ENCODE measurements at places on chromosomes 6 and 20.

DNA sequence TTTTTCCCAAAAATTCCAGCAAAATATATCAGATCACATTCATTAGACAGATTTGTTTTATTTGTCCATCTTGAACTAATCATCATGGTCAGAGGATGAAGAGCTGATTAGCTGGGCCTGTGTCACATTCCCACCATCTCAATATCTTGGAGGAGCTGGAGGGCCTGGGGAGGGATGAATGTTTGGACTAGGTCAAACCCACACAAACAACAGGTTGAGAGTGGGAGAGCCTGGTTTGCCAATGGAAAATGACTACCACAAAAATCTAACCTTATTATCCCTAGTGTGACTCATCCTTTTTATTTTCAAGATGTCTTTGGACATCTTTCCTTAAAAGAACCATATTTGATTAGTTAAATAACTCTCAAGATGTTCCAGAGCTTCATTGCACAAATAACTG, 242.4 kb downstream of the OGFRL1 start:
- DNase-seq: no peak

DNA sequence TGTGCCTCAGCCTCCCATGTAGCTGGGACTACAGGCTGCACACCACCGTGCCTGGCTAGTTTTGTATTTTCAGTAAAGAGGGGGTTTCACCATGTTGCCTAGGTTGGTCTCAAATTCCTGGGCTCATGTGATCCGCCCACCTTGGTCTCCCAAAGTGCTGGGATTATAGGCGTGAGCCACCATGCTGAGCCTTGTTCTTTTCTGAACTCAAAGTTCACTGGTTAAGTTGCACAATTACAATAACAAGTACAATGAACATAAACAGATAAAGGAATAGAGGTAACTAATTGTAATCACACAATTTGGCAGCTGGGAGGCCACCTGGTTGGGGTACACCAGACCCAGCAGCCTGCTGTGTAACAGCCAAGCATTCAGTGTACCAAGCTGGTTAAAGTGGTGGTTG, 6.7 kb downstream of the NUDT3 start:
- DNase-seq: no peak

DNA sequence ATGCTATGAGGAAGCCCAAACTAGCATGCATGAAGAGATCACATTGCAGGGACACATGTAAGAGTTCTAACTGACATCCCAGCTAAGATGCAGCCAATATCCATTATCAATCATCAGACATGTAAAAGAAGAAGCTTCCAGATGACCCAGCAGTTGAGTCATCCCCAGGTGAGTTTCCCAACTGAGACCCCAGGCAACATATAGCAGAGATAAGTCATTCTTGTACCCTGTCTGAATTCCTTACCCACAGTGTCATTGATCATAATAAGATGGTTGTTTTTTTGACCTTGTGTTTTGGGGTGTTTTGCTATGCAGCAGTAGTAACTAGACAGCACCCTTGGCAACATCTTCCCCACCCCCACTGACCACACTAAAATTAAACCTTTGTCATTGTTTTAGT, 18.9 kb downstream of the SIRPD start:
- DNase-seq: no peak

GRCh38 chr20:51096582-51097267, 73.8 kb upstream of the KCNG1 start:
- DNase-seq: no peak

DNA sequence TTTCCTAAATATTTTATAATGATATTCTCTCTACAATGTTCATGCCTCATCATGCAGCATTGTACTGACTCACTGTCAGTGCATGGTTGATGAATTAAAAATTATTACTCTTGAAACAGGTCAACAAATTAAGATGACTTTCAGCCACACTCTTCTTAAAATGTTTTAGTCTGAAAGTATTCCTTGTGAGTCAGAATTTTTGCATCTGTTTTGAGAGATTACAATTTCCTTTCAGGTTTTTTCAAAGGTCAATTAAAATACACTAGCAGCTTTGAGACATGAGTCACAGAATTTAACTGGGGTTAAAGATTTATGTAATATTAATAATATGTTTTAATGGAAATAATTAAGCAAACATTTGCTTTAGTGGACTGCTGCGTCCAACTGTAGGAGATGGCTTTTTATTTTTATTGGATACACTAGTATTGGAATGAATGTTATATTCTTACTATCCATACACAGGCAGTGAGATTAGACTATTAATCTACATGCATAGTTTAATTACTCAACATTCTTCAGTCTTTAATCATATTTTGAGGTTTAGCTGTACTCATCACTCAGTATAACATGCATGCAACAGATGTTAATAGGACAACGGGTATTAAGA, 9.7 kb downstream of the COL12A1 start:
- no peak for DNase-seq

DNA sequence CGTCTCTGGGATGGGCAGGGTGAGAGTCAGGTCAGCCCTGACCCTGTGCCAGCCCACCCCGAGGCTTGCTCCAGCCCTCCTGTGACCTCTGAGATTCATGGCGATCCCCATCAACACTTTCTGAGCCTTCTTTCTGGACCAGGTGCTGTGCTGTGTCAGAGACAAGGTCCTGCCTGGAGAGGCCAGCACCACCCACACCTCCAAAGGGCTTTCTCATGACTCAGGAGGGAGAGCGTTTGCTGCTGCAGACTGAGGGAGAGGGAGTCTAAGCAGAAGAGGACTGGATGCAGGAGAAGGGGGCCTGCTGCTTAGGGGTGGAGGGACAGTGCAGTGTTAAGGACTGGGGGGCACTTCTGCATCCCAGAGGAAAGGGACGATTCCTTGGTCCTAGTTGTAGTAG, 193.5 kb downstream of the LRFN2 start:
- DNase-seq: no peak

- no peak for DNase-seq
Measured at GRCh38 chr6:16355238-16355637, 116.9 kb downstream of the GMPR start.

GRCh38 chr6:11386726-11387125, 150.8 kb upstream of the TMEM170B start:
- DNase-seq: no peak

GRCh38 chr6:138245751-138246150, 27.5 kb upstream of the PBOV1 start:
- DNase-seq: no peak

- DNase-seq: no peak
Measured at GRCh38 chr20:39961637-39962244, 727.3 kb downstream of the MAFB start.

DNA sequence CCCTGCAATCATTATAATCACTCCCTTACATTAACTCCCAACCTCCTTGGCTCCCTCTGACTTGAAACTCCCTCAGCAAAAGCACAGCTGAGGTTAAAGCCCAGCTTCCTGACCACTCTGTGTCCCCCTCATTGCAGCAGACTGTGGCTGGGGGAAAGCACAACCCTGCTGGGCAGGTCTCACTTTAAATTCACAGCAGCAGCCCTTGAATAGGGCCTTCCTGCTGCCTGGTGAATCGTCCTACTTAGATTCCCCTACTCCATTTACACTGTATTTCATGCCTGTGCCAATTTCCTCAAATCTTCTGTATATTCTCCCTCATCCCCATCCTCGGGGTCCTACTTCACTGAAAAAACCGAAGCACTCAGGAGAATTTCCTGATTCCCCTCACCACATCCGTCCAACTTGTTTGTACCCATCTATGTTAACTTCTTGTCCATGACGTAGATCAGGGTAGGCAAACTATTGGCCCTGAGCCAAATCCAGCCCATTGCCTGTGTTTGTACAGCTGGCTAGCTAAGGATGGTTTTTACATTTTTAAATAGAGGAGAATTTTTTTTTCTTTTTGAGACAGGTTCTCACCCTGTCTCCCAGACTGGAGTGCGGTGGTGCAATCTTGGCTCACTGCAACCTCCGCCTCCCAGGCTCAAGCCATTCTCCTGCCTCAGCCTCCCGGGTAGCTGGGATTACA, 31.5 kb upstream of the GCM1 start:
- peak; percentile 10 for DNase-seq

DNA sequence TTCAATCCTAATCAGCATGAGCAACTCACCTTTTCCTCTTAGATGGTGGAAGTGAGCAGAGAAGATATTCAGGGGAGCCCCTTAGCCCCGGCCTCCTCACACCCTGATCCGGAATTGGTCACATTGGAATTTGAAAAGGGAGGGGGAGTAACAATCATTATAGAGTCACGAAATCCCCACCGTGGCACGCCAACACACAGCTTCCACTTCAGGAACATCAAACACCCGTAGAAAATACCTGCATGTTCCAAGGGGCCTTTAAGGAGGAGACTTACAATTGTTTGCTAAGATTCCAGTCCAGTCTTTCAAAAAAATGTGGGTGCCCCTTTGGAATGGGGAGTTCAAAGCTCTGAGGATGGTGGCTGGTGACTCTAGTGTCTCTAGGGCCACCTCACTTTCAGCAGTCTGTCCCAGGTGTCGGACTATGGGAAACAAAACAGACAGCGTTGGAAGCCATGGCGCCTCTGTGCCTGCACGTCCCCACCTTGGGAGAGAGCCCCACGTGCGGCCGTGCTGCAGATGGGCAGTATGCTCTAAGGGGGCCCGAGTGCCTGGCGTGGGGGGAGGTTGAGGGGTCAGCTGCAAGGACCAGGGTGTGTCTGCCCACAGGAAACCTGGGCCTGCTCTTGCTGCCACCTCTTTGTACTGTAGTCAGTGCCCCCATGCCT, 2.4 kb downstream of the CD93 start:
- DNase-seq: no peak

GRCh38 chr6:145213614-145214013, 521.7 kb downstream of the EPM2A start:
- no peak for DNase-seq

GRCh38 chr6:14375930-14376329, 258.4 kb downstream of the CD83 start:
- no peak for DNase-seq

DNA sequence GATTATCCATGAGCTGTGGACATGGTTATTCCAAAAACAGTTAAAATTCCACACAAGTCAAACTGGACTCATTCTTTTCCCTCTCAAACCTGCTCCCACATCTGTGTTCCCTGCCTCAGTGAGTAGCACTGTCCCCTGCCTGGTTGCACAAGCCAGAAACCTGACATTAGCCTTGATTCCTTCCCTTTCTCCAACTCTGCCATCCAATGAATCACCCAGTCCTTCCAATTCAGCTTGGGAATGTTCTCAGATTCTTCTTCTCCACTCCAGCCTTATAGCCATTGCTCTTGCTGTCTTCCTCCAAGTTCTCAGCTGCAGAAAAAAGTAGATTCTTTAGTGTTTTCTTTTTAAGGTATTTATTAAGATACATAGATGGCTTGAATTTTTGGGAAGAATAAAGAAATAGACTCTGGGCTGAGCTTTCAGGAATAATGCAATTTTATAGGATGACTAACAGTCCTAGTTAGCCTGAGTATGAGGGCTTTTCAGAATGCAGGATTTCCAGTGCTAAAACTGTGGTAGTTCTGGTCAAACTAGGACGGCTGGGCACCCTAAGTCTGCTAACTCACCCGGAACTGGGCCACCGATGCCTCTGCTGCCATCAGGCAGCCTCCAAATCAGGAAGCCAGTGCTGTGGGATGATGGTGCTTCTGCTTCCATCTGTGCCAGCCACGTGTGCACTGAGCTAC, 18.2 kb upstream of the SASH1 start:
- DNase-seq: no peak

DNA sequence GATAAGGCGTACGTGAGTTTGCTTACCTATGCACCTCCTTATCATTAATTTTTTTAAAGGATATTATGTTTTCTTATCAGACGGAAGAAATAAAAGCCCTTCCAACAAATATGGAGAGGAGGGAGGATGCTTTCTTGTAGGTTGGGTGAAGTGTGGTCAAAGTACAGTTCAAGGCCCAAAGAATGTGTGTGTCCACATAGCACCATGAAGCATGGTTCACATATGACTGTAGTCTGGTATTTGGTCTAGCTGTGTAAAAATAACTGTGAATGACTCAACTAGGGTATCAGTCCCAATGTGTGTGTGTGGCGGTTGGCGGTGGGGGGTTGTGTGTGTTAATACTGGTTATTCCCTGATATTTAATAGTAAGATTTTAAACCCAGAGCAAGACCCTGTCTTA, 212.7 kb downstream of the TMEM242 start:
- DNase-seq: no peak
